ENCODE measurements at places on chromosomes 11 and 22. TPM values are rescaled to one million over a fixed set of nuclear protein-coding genes. Genes with fewer than 3 reads are reported as not detected.

GRCh38 chr11:94974178-94974577, 669 bp downstream of the KDM4D start:
- H3K27ac ChIP-seq, result peak overlapping the region; percentile 86
- peaks cover 25% of the 10 kb centered on the region for H3K36me3 ChIP-seq
- H3K4me1 ChIP-seq, result peaks cover 13% of the 10 kb centered on the region

DNA sequence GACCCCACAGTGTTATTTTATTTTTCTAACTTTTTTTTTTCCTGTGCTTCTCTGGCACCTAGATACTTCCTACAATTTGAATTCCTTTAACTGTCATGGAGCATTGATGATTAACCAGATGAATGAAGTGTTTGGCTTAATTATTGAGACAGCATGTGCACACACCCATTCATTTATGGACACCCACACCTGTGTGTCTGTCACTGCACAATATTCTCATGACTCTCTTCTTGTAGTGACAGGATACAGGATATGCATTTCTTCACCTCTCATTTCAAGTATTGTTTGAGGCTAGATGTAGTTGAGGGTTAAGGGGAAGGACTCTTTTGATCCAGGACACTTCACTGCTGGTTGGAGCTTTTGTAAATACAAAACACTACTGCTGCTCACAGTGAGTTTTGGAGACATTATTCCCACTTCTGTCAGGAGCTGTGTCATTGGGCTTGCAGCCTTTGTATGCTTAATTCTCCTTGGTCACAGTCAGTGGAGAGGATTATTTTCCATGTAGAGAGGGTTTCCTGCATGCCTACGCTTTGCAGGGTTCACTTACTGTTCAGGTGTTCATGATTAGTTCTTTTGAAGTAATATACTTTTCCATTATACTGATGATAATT, 33.5 kb downstream of the SPECC1L start:
- H3K4me3 ChIP-seq, result no peak overlapping the region
- no peak overlapping the region for H3K27ac ChIP-seq
- no peak for DNase-seq
- peaks cover 43% of the 10 kb centered on the region for H3K4me1 ChIP-seq

DNA sequence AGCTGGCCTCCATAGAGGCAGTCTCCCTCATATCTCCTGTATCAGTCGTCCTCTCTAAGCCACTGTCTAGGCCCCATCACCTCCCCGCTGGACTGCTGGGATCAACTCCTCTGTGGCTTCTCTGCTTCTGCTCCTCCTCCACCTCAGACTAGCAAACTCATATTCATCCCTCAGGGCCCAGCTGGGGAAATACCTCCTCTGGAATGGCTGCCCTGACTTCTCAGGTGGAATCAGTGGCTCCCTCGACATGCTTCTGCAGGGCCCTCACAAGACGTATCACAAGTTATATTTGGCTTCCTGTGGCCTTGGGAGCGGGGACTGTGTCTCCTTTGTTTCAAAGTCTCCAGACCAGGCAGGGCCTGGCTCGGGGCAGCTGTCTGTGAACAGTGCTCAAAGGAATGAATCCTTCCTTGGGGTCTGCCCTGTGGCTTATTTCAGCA, 10.0 kb downstream of the SLC29A2 start:
- no peaks in the 10 kb centered on the region for H3K4me1 ChIP-seq
- H3K36me3 ChIP-seq, result no peaks in the 10 kb centered on the region
- H3K27ac ChIP-seq, result no peak overlapping the region
- H3K4me3 ChIP-seq, result no peak overlapping the region

- no peaks in the 10 kb centered on the region for H3K27me3 ChIP-seq
- no peak overlapping the region for H3K27ac ChIP-seq
- no peaks in the 10 kb centered on the region for H3K4me1 ChIP-seq
- H3K4me3 ChIP-seq, result peak overlapping the region; percentile 46
These were observed 327.5 kb downstream of the TBC1D22A start for GRCh38 chr22:47089796-47090460.

DNA sequence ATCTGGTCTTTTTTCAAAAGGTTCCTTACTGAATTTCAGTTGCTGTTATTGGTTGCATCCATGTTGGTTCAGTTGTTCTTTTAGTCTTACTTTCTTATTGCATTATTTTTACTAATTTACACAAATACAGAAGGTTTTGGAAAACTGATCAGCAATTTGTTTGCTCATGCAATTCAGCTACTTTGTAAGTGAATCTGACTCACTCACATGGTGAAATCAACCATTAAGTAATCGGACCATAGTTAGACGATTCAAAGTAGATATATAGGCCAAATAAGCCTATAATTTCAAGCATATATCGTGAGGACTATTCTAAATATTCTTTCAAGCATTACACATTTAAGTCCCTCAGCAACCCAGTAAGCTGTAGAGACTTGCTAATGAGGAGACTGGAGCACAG, 41.7 kb downstream of the CCDC83 start:
- H3K27me3 ChIP-seq, result no peaks in the 10 kb centered on the region
- no peak overlapping the region for H3K4me3 ChIP-seq
- no peak for DNase-seq
- H3K36me3 ChIP-seq, result no peaks in the 10 kb centered on the region
- H3K27ac ChIP-seq, result no peak overlapping the region
- H3K4me1 ChIP-seq, result no peaks in the 10 kb centered on the region

DNA sequence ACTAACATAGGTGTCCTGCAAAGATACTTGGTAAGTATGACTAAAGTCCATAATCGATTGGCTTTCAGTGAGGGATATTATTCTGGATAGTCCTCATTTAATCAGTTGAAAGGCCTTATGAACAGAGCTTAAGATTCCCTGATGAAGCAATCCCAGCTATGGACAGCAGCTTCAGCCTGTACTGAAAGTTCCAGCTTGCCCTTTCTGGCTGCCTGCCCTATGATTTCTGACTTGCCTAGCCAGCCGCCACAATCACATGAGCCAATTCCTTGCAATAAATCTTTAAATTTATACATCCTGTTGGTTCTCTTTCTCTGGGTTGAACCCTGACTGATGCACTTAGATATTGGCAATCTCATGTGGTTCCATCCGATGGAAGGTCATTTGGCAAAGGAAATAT, 759.0 kb upstream of the API5 start:
- no peak overlapping the region for H3K27ac ChIP-seq
- H3K4me1 ChIP-seq, result no peaks in the 10 kb centered on the region
- no peaks in the 10 kb centered on the region for H3K36me3 ChIP-seq
- no peak for DNase-seq

DNA sequence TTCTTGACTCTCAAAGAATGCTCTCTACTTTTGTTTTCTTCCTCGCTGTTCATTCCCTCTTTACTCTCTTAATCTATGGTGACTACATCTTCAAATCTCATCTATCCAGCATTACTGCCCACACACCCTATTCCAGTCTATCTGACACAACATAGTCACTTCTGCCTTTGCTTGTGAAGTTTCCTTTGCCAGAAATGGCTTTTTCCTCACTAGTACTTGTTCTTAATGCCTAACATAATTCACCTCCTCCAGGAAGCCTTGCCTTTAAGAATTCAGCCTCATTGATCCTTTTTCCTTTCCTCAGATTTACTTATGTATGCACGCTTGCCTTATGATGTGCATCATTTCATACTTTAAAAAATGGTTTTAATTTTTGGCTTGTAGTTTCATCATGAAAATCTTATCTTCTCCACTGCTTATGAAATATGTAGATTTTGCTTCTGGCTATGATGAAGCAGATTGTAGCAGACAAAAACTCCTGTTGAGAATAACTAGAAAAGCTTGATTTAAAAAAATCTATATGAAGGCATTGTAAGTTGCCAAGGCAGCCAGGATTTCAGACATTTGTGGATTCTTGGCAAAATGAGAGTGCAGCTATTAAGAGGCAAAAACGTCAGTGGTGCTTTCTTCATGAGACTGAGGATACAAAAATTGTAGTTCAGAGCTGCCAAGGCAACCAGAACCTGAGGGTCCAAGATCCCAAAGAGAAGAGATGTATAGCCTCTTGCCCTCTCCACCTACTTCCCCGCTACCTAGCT, 31.8 kb downstream of the RNF169 start:
- no peak overlapping the region for H3K4me3 ChIP-seq
- H3K27ac ChIP-seq, result no peak overlapping the region

DNA sequence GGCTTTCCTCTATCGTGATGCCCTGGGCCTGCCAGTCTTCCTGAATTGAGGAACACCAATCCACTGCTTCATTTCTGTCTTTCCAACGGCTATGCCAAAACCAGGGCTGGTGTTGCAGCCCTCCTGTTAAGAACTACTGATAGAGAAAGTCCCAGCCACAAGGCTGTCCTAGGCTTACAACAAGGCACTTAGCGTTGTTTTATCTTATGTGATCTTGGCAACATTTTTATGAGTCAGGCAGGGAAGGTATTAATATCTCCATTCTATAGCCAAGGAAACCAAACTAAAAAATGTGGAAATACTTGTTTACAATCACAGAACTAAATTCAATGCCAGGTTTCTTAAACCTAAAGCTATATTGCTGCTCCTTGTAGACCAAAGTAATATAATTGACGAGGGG, 89.9 kb upstream of the AMOTL1 start:
- H3K4me3 ChIP-seq, result no peak overlapping the region
- H3K27ac ChIP-seq, result no peak overlapping the region
- H3K4me1 ChIP-seq, result no peaks in the 10 kb centered on the region
- no peak for DNase-seq
- no peaks in the 10 kb centered on the region for H3K27me3 ChIP-seq
- H3K36me3 ChIP-seq, result no peaks in the 10 kb centered on the region

DNA sequence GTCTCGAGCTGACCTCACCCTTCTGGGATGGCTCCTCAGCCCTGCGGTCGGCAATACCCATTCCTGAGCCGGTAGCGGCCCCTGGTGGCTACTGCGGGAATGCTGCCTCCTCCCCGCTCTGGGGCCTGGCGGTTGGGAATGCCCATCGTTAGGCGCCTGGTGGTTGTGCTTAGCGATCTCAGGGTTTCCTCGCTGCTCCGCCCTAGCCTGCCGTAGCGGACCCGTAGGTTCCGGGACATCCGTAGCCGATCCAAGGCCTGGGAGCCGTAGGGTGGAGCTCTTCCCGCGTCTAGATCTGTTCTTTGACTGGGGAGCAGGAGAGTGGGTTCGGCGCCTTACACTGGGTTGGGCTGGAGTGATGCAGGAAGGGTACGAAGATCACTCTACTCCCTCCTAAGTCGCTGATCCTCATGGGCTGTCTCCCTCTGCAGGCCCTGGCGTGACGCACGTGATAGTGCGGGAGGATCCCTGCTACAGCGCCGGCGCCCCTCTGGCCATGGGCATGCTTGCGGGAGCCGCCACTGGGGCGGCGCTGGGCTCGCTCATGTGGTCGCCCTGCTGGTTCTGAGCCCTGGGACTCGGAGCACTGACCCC, 14.8 kb downstream of the PLEKHB1 start:
- H3K27me3 ChIP-seq, result peaks cover 14% of the 10 kb centered on the region
- peaks cover 36% of the 10 kb centered on the region for H3K4me1 ChIP-seq
- H3K36me3 ChIP-seq, result no peaks in the 10 kb centered on the region
- H3K4me3 ChIP-seq, result peak overlapping the region; percentile 17

GRCh38 chr11:63448646-63449045, 42.3 kb downstream of the PLAAT5 start:
- no peak overlapping the region for H3K27ac ChIP-seq
- no peak overlapping the region for H3K4me3 ChIP-seq
- DNase-seq, result no peak
- H3K4me1 ChIP-seq, result no peaks in the 10 kb centered on the region
- H3K36me3 ChIP-seq, result no peaks in the 10 kb centered on the region
- no peaks in the 10 kb centered on the region for H3K27me3 ChIP-seq

DNA sequence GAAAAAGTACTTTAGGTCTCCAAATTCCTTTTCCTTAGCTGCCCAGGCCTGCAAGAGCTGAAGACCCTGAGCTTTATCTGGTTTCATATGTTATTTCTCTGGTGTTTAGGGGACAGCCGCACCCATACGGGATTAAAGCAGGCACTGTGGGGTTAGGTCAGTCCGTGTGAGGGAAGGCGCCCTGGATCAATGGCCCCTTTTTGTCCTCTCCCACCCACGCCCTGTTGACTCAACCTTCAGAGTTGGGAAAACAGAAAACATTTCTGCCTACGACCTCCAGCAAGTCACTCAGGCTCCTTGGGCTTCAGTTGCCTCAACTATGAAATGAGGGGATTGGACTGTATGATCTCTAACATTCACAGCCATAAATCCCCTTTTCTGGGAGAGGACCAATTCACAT, 55.2 kb upstream of the BARX2 start:
- no peaks in the 10 kb centered on the region for H3K36me3 ChIP-seq
- peaks cover 25% of the 10 kb centered on the region for H3K4me1 ChIP-seq
- H3K27me3 ChIP-seq, result no peaks in the 10 kb centered on the region
- no peak overlapping the region for H3K4me3 ChIP-seq
- DNase-seq, result no peak

DNA sequence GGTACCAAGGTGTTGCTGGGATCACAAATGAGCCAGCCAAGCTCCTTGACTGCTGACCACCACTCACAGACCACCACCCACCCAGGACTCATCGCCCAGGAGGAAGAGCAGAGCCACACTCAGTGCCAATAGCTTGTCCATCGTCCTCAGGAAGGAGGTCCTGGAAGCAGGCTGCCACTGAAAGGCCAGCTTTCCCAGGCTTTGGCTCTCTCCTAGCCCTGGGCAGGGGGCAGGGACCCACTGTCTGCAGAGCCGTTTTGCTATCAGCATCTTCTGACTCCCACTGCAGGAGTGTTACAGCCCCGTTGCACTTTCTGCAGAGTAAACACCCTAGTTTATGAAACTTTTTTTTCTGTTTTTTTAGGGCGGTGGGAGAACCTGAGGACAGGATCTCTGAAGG, 12.2 kb upstream of the ACRV1 start:
- H3K4me3 ChIP-seq, result no peak overlapping the region
- no peak overlapping the region for H3K27ac ChIP-seq
- no peaks in the 10 kb centered on the region for H3K4me1 ChIP-seq
- no peak for DNase-seq

GRCh38 chr11:75996523-75997442, 181.8 kb downstream of the UVRAG start:
- no peaks in the 10 kb centered on the region for H3K27me3 ChIP-seq
- no peak overlapping the region for H3K4me3 ChIP-seq
- no peak overlapping the region for H3K27ac ChIP-seq
- H3K4me1 ChIP-seq, result no peaks in the 10 kb centered on the region

- no peak overlapping the region for H3K27ac ChIP-seq
- H3K4me1 ChIP-seq, result peaks cover 11% of the 10 kb centered on the region
- no peak overlapping the region for H3K4me3 ChIP-seq
- no peak for DNase-seq
These were observed 3.1 kb upstream of the MN1 start for GRCh38 chr22:27804470-27805297.

- H3K27ac ChIP-seq, result no peak overlapping the region
- no peaks in the 10 kb centered on the region for H3K36me3 ChIP-seq
- no peaks in the 10 kb centered on the region for H3K27me3 ChIP-seq
- DNase-seq, result no peak
- peaks cover 3% of the 10 kb centered on the region for H3K4me1 ChIP-seq
These were observed 69.5 kb downstream of the DBX1 start for GRCh38 chr11:20090654-20091374.

Gene XKR3
- not detected for total RNA-seq

Gene APOA5
- not detected for total RNA-seq

Gene OR51I1
- 0.40 TPM for total RNA-seq

Gene C11orf97
- not detected for total RNA-seq

Gene MS4A8
- total RNA-seq, result not detected

Gene CXCR5
- 27.1 TPM for total RNA-seq

Gene OR10G7
- not detected for total RNA-seq

Gene SMIM38
- total RNA-seq, result 1.3 TPM

Gene HTR3B
- not detected for total RNA-seq

Gene GDPD4
- not detected for total RNA-seq

Gene KCNJ1
- not detected for total RNA-seq

Gene GAL3ST1
- not detected for total RNA-seq

Gene BTG4
- not detected for total RNA-seq

Gene HBB
- total RNA-seq, result 5,552 TPM
